Astrocyte (in vitro differentiated cells and primary cell): ENCODE measurements at places on chromosomes 7 and 10. TPM values are rescaled to one million over a fixed set of nuclear protein-coding genes. Genes with fewer than 3 reads are reported as not detected.

GRCh38 chr7:146319629-146320028 is 203.0 kb downstream of the CNTNAP2 start:
- H3K4me1 ChIP-seq: no peaks in the 10 kb centered on the region
- H3K27ac ChIP-seq: no peak overlapping the region
- H3K27me3 ChIP-seq: no peaks in the 10 kb centered on the region
- no peak overlapping the region for H3K4me3 ChIP-seq

Gene RPEL1
- not detected in 2 replicates for total RNA-seq

Gene PTEN
- 90.3 and 99.2 TPM in 2 replicates for total RNA-seq

GRCh38 chr10:43214956-43215561 is 51.8 kb downstream of the RASGEF1A start:
- no peak overlapping the region for H3K27ac ChIP-seq
- no peak for DNase-seq
- no peaks in the 10 kb centered on the region for H3K36me3 ChIP-seq
- peaks cover 5% of the 10 kb centered on the region for H3K27me3 ChIP-seq
- H3K4me3 ChIP-seq: no peak overlapping the region
- H3K4me1 ChIP-seq: peaks cover 20% of the 10 kb centered on the region

DNA sequence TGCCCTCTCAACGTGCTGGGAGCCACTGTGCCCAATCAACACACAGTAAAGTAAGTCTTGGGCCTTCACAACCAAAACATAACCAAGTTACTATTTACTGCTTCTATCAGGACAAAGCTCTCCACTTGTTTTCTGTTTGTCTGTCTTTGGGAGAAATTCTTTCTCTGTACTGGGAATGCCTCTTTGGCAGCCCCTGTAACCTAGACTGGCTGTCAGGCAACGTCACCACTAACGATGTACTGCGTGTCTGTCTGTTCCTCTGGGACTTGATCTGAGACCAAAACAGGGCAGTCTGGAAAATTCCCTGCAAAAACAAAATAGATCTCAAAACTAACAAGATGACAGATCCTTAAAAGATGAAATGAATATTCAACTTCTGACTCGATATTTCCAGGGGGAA is 113.0 kb downstream of the SMURF1 start:
- H3K4me3 ChIP-seq: no peak overlapping the region
- DNase-seq: no peak
- no peaks in the 10 kb centered on the region for H3K4me1 ChIP-seq
- no peaks in the 10 kb centered on the region for H3K27me3 ChIP-seq

GRCh38 chr7:8254215-8254614 is 7.8 kb downstream of the ICA1 start:
- no peaks in the 10 kb centered on the region for H3K27me3 ChIP-seq
- H3K4me3 ChIP-seq: no peak overlapping the region
- no peaks in the 10 kb centered on the region for H3K4me1 ChIP-seq
- DNase-seq: no peak
- H3K36me3 ChIP-seq: no peaks in the 10 kb centered on the region
- H3K27ac ChIP-seq: no peak overlapping the region

- no peaks in the 10 kb centered on the region for H3K36me3 ChIP-seq
- H3K4me1 ChIP-seq: peaks cover 31% of the 10 kb centered on the region
- H3K27me3 ChIP-seq: peaks cover 2% of the 10 kb centered on the region
Observed at GRCh38 chr7:42236976-42237810, at the start of gene GLI3. Gene GLI3 (minus strand): TSS chr7:42237209. CDS start chr7:42223253, 13,956 bp downstream.

DNA sequence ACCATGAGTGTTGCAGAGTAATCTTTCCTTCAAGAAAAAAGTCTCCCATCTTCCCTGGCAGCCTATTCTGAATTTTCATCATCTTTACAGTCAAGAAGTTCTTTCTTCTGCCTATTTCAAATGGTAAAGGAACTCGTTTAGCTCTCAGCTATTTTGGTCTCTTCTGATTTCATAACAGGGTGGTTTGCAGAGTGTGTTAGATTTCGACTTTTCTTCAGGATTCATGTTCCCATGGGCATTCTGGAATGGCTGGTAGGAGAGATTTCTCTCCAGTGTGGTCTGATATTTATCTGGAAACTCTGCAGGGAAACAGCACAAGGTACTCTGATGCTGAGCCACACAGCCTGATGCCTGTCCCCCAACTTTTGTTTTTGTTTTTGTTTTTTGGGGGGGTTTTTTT is 111.1 kb upstream of the FAM171A1 start:
- H3K4me1 ChIP-seq: no peaks in the 10 kb centered on the region
- no peak overlapping the region for H3K27ac ChIP-seq
- H3K4me3 ChIP-seq: no peak overlapping the region
- peaks cover 2% of the 10 kb centered on the region for H3K27me3 ChIP-seq

DNA sequence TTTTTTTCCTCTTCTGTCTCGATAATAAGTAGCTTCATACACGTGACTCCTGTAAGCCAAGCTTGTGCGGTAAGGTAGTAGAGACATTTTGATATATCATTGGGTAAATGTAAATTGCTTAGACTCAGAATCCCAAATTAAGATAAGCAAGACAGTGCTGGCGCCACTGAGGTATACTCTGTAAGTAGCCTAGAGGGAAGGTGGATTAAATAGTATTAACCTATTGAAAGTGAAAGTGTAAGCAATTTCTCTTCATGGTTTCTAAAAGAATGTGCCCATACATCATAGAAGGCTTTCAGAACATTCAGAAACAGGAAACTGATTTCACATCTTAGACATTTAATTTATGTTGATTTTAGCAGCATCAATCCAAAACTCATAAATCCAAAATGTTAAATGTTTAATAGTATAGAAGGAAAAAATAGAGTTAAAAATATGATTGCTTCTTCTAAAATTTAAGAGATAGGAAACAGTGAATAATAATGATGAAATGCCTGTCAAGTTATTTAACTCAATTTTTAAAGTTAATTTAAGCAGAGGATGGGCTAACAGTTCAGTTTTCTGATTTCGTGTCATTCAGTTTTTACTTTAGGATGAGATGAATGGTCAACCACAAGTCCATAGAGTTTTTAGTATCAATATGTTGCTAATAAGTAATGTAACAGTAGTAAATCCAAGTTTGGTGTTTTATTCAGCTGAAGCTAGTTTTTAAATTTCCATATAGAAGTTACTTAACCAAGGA is 36.8 kb downstream of the LRRC72 start:
- no peaks in the 10 kb centered on the region for H3K36me3 ChIP-seq
- no peaks in the 10 kb centered on the region for H3K27me3 ChIP-seq
- no peaks in the 10 kb centered on the region for H3K4me1 ChIP-seq

Gene CCL24
- total RNA-seq: not detected in 2 replicates

- H3K27ac ChIP-seq: no peak overlapping the region
- H3K36me3 ChIP-seq: peaks cover 4% of the 10 kb centered on the region
- no peak overlapping the region for H3K4me3 ChIP-seq
- peaks cover 6% of the 10 kb centered on the region for H3K4me1 ChIP-seq
- no peaks in the 10 kb centered on the region for H3K27me3 ChIP-seq
- no peak for DNase-seq
Observed at GRCh38 chr10:113879691-113880090, 25.2 kb downstream of the NHLRC2 start.

GRCh38 chr10:68611227-68611626 is 51.1 kb downstream of the TET1 start:
- no peak for DNase-seq
- no peak overlapping the region for H3K27ac ChIP-seq
- no peak overlapping the region for H3K4me3 ChIP-seq
- no peaks in the 10 kb centered on the region for H3K4me1 ChIP-seq
- H3K36me3 ChIP-seq: peaks cover 3% of the 10 kb centered on the region

- no peaks in the 10 kb centered on the region for H3K36me3 ChIP-seq
- DNase-seq: no peak
- H3K27me3 ChIP-seq: no peaks in the 10 kb centered on the region
- H3K27ac ChIP-seq: no peak overlapping the region
- H3K4me3 ChIP-seq: no peak overlapping the region
Observed at GRCh38 chr7:80127412-80128160, 7.0 kb upstream of the GNAI1 start.

- no peak overlapping the region for H3K4me3 ChIP-seq
- no peaks in the 10 kb centered on the region for H3K27me3 ChIP-seq
- H3K27ac ChIP-seq: no peak overlapping the region
- H3K4me1 ChIP-seq: no peaks in the 10 kb centered on the region
Observed at GRCh38 chr7:26332698-26333097, 41.0 kb downstream of the SNX10 start.

Gene SFRP4
- 0.19 and 0.39 TPM in 2 replicates for total RNA-seq

GRCh38 chr7:130874071-130874915 is 140.3 kb upstream of the KLF14 start:
- H3K27me3 ChIP-seq: no peaks in the 10 kb centered on the region
- H3K4me3 ChIP-seq: no peak overlapping the region
- peaks cover 9% of the 10 kb centered on the region for H3K4me1 ChIP-seq
- DNase-seq: no peak

DNA sequence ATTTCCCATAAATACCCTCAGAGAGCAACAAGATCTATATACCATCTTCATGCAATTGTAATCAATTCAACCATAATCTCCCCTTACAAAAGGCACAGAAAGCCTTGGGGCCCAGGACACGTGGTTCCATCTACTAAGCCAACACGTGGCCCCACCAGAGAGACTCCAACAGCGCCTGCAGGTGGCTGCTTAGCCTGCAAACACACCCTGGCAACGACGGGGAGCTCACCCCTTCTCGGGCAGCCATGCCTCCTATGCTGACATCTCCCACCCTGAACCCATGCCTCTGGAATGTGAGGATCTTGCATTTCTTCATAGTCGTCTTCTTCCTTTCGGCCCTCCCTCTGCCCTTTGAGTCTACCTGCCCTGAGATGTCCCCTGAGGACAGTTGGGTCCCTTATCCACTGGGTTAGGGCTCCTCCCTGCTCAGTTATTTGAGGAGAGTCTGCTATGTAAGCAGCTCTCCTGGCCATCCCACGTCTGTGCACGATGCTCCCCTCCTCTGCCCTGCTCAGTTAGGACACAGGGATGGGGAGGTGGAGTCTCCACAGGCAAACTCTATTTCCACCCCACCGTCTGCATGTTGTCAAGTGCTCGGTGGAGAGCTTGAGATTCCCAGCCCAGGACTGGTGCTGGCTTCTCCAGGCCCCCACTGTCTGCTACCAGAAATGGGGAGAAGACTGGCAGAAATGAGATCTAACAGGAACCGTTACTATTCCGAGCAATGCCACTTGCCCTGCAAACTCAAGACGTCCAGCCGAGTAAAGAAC is 36.5 kb downstream of the EBF3 start:
- no peaks in the 10 kb centered on the region for H3K27me3 ChIP-seq
- no peaks in the 10 kb centered on the region for H3K4me1 ChIP-seq
- H3K4me3 ChIP-seq: no peak overlapping the region

GRCh38 chr7:156675721-156676120 is 35.1 kb downstream of the RNF32 start:
- DNase-seq: no peak
- H3K4me1 ChIP-seq: no peaks in the 10 kb centered on the region
- H3K4me3 ChIP-seq: no peak overlapping the region
- H3K36me3 ChIP-seq: peaks cover 3% of the 10 kb centered on the region

Gene SPDYE2B
- not detected in 2 replicates for total RNA-seq

GRCh38 chr7:111265394-111265793 is 174.5 kb downstream of the LRRN3 start:
- H3K4me1 ChIP-seq: no peaks in the 10 kb centered on the region
- H3K36me3 ChIP-seq: no peaks in the 10 kb centered on the region
- DNase-seq: no peak
- no peaks in the 10 kb centered on the region for H3K27me3 ChIP-seq
- no peak overlapping the region for H3K27ac ChIP-seq

Gene TNRC18
- 77.8 and 84.3 TPM in 2 replicates for total RNA-seq

GRCh38 chr7:145845345-145845744 is 271.3 kb upstream of the CNTNAP2 start:
- no peaks in the 10 kb centered on the region for H3K4me1 ChIP-seq
- H3K36me3 ChIP-seq: no peaks in the 10 kb centered on the region
- no peak overlapping the region for H3K4me3 ChIP-seq
- H3K27ac ChIP-seq: no peak overlapping the region

- H3K27ac ChIP-seq: peak overlapping the region; percentile 48
- H3K36me3 ChIP-seq: no peaks in the 10 kb centered on the region
- peaks cover 13% of the 10 kb centered on the region for H3K4me1 ChIP-seq
- peaks cover 1% of the 10 kb centered on the region for H3K27me3 ChIP-seq
Observed at GRCh38 chr10:68871731-68872342, 29.3 kb upstream of the DDX50 start.

Gene VWDE
- 0.77 and 1.8 TPM in 2 replicates for total RNA-seq

GRCh38 chr7:55092186-55092974 is 73.6 kb downstream of the EGFR start:
- peaks cover 15% of the 10 kb centered on the region for H3K4me1 ChIP-seq
- H3K27ac ChIP-seq: no peak overlapping the region
- H3K36me3 ChIP-seq: no peaks in the 10 kb centered on the region
- H3K27me3 ChIP-seq: no peaks in the 10 kb centered on the region
- DNase-seq: no peak

- H3K27me3 ChIP-seq: no peaks in the 10 kb centered on the region
- H3K4me3 ChIP-seq: no peak overlapping the region
- H3K27ac ChIP-seq: peak overlapping the region; percentile 51
- peak; percentile 99 for DNase-seq
Observed at GRCh38 chr7:85489498-85489897, 302.6 kb upstream of the SEMA3D start.

GRCh38 chr10:127216786-127217185 is 20.4 kb upstream of the INSYN2A start:
- H3K36me3 ChIP-seq: peaks cover 3% of the 10 kb centered on the region
- no peaks in the 10 kb centered on the region for H3K4me1 ChIP-seq
- no peak overlapping the region for H3K4me3 ChIP-seq
- no peaks in the 10 kb centered on the region for H3K27me3 ChIP-seq

Gene PLAC9
- total RNA-seq: 1.5 and 2.3 TPM in 2 replicates

Gene TMEM130
- total RNA-seq: 8.9 and 12.4 TPM in 2 replicates

Gene TRIM50
- not detected in 2 replicates for total RNA-seq

DNA sequence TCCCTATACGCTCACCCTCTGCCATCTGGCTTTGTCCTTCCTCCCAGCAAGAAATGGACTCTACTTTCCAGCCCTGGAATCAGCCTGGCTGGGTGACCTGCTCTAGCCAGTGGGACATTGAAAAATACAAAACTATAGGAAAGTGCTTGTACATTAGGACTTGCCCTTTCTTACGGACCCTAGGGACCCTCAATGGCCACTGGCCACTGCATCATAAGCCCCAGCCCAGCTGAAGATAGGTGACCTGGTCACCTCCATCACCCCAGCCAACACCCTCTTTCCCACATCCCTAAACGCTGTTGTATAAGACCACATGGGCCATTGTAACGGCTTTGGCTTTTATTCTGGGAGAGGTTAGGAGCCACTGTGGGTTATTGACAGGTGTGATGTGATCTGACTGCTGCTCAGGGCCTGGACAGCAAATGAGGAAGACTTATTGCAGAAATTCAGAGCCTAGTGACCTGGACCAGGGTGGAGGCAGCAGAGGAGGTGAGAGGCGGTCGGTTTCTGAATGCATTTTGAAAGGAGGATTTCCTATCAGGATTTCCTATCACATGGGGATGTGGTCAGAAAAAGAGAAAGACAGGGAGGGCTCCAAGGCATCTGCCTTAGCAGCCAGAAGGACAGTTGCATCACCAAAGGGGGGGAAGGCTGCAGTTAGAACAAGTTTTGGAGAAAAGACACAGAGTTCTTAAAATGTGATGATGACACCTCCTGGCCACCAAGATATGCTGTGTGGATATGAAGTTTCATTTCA is 2.2 kb upstream of the LMBR1 start:
- H3K27ac ChIP-seq: no peak overlapping the region
- H3K4me1 ChIP-seq: peaks cover 6% of the 10 kb centered on the region
- H3K27me3 ChIP-seq: no peaks in the 10 kb centered on the region
- H3K36me3 ChIP-seq: no peaks in the 10 kb centered on the region

Gene LRRN3
- 1.8 and 2.2 TPM in 2 replicates for total RNA-seq
